ENCODE measurements at places on chromosomes 13 and 19.

GRCh38 chr13:30690282-30691188 lies 44.8 kb upstream of the ALOX5AP start:
- DNase-seq: no peak

DNA sequence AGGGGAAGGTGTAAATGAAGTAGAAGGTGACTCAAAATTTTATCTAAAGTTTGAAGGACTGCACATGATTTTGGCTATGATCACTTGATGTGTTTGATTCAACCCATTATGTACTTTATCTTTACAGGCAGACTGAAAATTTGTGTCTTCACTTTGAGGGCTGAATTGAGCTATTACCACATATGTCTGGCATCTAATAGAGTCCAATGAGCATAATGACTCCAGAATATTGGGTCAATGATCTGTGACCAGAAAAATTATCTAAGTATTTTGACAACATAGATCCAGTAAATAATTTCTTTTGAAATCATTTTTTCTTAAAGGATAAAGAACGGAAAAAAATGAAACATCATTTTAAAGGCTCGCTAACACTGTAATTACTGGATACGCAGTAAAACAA lies 2810.0 kb downstream of the PCDH9 start:
- peak; percentile 47 for DNase-seq

DNA sequence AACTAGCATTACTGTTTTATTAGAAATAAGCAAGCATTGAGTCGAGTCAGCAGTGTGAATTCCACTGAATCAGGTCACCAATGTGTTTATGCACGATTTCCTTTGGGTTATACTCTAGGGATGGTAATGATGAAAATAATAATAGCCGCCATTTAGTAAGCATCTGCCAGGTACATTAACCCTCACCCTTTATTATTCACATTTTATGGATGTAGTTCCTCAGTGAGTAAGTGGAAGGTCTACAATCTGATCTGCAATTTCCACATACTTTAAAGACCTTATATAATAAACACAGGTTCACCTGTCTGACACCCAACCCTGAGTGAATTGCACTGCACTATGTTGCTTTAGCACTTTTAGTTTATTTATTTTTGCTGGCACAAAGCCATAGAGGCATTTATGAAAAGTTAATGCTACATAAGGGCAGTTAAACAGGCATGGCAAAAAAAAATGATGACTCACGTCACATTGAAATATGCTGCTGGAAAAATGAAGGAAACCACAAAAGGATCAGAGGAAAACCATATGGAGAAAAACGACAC lies 122.4 kb downstream of the TRPC4 start:
- peak; percentile 83 for DNase-seq

DNA sequence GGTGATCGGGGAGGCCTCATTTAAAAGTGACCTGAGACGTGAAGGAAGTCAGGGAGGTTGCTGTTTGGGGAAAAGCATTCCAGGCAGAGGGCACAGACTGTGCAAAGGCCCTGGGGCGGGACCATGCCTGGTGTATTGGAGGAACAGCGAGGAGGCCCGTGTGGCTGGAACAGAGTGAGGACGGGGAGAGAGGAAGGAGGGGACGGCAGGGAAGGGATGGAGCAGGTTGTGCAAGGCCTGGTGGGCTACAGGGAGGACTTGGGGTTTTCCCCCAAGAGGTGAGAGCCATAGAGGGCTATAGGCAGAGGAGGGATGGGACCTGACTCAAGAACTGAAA lies 17.2 kb downstream of the PTPRS start:
- no peak for DNase-seq

- DNase-seq: no peak
Observed at GRCh38 chr19:6409346-6409745, 15.3 kb downstream of the KHSRP start.

DNA sequence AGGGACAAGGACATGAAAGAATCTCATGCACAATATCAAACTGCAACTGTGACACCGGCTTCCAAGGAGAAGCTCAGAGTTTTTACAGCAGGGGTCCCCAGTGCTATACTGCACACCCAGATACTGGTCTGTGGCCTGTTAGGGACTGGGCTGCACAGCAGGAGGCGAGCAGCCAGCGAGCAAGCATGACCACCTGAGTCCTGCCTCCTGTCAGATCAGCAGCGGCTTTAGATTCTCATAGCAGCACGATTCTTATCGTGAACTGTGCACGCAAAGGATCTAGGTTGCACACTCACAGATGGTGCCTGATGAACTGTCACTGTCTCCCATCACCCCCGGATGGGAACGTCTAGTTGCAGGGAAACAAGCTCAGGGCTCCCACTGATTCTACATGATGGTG lies 13.1 kb upstream of the CD22 start:
- DNase-seq: no peak

GRCh38 chr19:5094768-5095567 lies 126.1 kb downstream of the KDM4B start:
- no peak for DNase-seq

- DNase-seq: no peak
Observed at GRCh38 chr13:29196409-29197074, 376.4 kb downstream of the MTUS2 start.

GRCh38 chr13:80171096-80171495 lies 169.8 kb downstream of the SPRY2 start:
- no peak for DNase-seq

GRCh38 chr19:738509-739128 lies 12.3 kb upstream of the MISP start:
- DNase-seq: no peak

DNA sequence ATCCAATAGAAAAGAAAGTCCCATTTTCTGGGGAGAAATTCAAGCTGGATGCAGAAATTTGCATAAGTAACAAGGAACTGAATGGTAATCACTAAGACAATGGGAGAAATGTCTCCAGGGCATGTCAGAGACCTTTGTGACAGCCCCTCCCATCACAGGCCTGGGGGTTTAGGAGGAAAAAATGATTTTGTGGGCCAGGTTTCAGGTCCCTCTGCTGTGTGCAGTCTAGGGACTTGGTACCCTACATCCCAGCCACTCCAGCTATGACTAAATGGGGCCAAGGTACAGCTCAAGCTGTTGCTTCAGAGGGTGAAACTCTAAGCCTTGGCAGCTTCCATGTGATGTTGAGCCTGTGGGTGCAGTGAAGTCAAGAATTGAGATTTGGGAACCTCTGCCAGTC lies 695.5 kb upstream of the MIR17HG start:
- no peak for DNase-seq

GRCh38 chr19:46634656-46635218 lies 1.3 kb downstream of the GNG8 start:
- peak; percentile 90 for DNase-seq

- DNase-seq: no peak
Observed at GRCh38 chr19:45168767-45169351, 8.1 kb upstream of the NKPD1 start.

GRCh38 chr19:38684078-38684861 lies 36.8 kb downstream of the ACTN4 start:
- DNase-seq: no peak

DNA sequence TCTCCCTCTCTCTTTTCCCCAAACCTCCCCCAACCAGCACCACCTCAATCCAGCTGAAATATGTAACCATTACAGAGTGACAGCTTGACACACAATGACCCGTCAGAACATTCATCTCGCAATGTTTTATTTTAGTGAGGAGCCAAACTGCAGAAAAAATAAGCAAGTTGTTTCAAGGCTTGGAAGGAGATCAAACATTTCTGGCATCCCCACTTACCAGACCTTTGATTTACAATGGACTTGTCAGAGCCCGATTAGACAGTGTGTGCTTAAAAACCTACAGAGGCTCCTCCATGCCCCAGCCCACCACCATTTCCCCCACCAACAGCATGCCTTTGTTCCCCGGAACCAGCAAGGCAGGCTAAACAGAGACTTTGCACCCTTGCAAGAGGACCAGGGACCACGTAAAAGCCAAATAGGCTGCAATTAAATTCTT lies 382.8 kb upstream of the ZNF507 start:
- DNase-seq: no peak

- DNase-seq: no peak
Observed at GRCh38 chr13:33261387-33262061, 24.0 kb downstream of the STARD13 start.

DNA sequence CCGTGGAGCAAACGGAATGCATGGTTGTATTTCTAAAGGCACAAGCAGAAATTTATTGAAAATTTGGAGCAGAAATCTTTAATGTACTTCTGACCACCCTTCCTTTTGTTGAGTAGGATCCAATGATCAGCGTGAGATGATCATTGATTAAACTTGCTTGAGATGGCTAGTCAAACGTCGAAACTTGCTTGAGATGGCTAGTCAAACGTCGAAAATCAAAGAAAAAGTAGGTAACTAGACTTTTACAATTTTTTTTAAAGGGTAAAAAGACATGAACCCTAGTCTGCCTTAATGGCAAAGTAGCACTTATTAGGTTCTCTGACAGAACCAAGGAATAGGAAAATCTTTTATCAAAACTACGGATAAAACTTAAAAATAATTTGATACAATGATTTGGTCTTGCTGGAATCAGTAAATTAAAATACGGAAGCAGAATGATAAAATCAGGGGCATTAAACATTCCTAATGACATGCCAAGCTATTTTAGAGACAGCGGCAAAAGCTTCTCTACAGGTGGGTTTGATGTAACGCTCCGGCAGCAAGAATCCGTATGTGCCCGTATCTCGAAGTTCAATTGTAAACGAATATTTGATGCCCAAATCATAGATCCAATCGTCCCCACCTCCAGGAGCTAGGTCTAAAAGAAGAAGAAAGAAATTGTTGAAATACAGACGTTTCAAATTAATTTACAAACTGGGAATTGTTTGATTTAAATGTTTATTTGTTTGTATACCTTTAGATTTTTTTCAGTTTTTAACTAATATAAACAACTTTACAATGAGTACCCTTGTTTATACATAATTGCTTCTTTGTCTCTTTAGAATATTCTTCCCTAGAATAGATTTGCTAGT lies 841 bp upstream of the ZC3H13 start:
- DNase-seq: no peak

- no peak for DNase-seq
Observed at GRCh38 chr13:33438918-33439317, 153.4 kb upstream of the STARD13 start.

Data from NCI-H1105 (cell line).